ENCODE measurements at places on chromosomes 3 and 15.
A peak's percentile ranks its signal among the peaks of the same experiment; 100 is the strongest.

DNA sequence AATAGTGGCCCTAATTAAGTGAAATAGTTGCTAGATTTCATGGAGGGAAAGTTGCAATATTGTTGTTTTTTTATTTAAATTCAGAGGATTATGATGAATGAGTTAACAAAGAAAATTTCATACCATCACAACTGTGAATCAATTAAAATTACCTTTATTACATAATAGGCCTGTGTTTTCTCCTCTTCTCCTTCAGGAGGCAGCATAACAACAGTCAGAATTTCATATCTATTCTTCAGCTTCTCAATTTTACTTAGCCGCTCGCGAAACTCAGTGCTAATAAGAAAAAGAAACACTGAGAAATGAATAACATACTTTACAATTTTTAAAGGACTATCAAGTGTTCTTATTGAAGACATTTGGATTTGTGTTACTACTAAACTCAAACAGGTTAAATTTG, 29.4 kb downstream of the TTC14 start:
- DNase-seq: no peak

DNA sequence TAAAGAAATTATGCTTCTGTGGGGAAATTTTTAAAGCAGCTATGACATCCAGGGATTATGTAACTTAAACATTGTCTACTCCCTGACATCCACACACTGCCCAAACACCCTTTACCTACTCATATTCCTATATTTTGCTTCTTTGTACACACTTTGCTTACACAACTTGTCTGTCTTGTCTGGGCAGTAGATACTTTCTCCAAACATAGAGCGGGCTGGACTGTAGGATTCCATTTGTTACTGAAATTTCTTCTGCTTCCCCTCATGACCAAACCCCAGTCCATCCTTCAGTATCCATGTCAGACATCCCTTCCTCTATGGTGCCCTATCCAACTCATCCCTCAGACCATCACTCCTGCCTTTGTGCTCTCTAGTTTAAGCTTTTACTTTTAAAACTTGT, 19.9 kb downstream of the NCEH1 start:
- DNase-seq: no peak

DNA sequence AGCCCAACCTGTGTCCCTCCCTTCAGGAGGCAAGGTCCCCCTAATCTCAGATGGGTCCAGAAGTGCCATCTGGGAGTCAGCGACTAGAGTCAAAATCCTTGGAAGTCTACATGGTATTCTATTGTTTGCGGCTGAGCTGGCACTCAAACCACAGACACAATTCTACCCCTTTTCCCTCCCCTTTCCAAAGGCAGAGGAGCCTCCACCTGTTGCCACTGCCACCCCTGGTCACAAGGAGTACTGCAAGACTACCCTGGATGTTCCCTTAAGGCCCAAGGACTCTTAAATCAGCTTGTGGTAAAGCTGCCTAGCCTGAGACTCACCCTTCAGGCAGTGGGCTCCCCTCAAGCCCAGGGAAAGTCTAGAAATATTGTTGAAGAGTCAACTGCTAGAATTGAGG, 4.3 kb upstream of the OR5H6 start:
- DNase-seq: no peak

DNA sequence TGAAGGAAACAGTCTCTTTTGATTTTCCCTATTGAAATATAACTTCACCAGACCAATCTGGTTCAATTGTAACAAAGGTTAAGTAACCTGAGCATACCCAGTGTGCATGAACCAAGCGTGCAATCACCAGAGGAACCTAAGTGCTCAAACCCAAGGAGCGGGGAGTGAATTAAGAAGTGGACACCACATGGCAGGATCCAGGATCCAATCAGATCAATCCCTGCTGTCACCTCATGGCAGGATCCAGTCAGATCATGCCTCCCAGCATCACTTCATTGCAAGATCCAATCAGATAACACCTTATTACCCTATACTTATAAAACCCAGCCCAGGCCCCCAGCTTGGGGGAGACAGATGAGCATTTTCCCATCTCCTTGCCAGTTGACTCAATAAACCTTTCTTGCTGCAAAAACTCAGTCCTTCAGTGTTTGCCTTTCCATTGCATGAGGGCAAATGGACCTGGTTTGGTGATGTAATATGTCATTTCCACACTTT, 38.9 kb upstream of the RNU6-1 start:
- no peak for DNase-seq

DNA sequence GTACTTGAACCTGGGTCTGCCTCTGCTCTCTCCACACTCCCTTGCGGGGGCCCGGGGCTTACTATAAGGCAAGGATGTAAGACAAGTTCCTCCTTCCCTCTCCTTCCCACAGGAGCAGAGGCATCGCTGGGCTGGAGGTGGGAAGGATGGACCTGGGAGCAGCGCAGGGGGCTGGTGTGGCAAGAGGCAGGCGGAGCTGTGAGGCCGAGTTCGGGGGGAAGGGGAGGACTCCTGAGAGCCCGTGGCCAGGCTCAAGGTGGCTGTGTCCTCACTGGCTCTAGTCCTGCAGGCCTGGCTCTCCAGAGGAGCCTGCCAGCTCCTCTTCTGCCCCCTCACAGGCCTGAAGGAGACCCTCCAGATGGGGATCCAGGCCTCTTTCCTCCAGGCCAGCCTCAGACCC, 1.0 kb upstream of the NR2E3 start:
- DNase-seq: no peak

- no peak for DNase-seq
Observed at GRCh38 chr3:52056521-52056967, at the start of gene DUSP7. Gene DUSP7, minus strand, starts transcription at chr3:52056571. Its CDS starts 205 bp downstream, at chr3:52056366.

DNA sequence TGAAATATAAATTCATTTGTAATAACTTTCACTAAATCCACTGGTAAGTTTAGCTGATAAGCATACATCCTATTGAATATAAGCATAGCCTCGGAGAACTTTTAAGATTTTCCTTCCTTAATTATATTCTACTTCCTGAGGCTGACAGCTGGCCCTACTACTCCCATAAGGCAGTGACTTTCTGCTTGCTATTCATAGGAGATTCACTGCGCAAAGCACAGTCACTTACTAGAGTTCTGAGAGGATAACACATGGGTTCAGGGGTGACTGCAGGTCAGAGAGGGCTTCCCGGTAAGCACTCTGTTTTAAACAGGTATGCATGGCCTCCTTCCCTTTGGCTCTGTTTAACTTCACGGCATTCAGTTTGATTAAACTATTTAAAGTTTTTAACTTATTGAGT, 75.8 kb downstream of the FAIM start:
- no peak for DNase-seq

DNA sequence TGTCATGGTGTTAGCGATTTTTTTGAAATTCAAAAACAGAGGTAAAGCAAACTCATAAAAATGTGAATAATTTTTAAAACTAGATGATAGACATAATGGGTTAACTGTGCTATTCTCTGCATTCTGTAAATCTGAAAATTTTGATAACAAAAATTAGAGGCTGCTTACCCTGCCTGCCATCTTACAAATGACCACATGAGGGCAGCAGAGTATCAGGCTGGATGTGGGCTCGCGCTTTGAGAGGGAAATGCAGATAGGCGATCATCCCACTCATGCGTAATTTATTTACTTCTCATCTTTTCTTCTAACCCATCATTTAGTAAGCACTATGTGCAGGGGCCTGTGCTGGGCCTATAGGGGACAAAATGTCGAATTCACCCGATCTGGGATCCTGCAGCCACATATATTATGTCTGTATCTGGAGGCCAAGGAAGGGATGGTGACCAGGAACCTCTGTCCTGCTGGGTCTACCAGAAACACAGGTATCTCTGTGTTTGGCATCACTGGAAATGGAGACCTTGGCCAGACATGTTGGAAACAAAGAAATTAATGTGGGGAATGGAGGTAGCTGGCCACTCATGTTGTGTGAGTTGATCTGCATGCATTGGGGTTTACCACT, 7.8 kb upstream of the RAD18 start:
- peak; percentile 50 for DNase-seq

DNA sequence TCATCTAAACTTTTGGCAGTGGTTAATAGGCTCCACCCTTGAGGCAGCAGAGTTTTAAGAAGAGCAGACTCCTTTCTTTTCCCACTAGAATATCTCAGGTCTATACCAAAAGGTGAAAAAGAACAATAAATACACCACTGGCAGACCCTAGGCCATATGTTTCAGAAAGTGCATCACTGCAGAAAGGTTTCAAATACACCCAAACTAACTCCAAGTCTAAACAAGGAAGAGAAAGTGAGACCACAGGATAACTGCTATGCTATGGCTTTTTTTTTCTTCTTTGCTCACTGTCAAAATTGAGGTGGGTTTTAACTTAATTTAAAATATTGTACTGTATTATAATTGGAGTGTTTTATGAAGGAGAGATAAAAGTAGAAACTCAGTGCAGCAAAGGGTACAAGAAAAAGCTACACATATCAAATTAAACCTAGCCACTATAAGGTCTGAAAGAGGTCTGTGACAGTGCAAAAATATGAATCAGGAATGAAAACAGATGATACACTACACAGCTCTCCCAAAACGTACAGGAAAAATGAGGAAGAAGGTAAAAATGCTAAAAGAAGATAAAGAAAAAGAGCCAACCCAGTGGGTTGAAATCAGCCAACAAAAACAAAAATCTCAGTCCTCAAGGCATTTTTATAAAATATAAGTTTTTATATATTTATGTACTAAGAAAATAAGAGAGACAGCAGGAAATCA, 8.4 kb downstream of the SNX4 start:
- DNase-seq: no peak

DNA sequence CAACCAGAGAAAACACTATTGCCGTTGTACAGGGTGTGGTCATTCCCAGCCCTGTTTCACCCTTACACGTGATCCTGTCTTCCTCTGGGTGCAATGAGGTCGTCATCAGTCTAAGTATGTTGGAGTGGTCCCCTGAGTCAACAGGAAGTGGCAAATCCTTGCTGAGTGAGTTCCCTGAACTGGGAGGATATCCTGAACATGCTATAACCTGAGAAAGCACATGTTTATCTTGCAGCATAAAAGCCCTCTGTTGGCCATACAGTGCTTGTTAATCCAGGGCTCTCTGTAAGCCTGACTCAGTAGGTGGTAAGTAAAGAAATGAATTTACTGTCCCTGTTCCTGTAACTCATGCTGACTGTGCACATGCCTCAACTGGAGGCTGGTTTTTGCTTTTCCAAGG, 477.8 kb upstream of the RGMA start:
- DNase-seq: no peak

DNA sequence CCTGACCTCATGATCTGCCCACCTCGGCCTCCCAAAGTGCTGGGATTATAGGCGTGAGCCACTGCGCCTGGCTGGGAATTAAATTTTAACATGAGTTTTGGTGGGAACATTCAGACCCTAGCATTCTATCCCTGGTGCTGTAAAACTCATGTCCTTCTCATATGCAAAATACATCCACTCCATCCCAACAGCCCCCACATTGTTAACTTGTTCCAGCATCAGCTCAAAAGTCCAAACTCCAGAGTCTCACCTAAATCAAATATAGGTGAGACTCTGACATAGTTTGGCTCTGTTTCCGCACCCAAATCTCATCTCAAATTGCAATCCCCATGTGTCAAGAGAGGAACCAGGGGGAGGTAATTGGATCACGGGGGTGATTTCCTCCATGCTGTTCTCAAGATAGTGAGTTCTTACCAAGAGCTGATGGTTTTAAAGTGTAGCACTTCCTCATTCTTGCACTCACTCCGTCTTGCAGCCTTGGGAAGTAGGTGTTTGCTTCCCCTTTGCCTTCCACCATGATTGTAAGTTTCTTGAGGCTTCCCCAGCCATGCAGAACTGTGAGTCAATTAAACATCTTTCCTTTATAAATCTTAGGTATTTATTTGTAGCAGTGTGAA, 96.2 kb upstream of the PLCL2 start:
- DNase-seq: no peak

DNA sequence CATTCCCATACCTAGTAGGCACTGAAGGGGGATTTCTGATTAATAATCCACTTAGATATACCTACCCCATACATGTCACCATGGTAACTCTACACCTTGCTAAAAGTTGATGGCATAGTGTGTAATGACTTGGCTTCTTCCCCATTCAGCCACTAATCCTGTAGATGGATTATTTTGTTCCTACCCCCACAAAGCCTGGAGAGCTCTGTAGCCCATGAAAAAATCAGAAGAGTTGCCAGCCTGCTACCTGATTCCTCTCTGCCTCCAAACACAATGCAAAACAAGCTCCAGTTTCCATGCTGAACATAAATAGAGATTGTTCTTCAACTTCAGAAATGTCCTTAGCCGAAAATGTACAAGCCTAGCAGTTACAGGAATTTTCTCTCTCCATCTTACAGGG, 98.9 kb upstream of the PFN2 start:
- no peak for DNase-seq

- no peak for DNase-seq
Observed at GRCh38 chr3:51139616-51140015, 245.5 kb upstream of the MANF start.

DNA sequence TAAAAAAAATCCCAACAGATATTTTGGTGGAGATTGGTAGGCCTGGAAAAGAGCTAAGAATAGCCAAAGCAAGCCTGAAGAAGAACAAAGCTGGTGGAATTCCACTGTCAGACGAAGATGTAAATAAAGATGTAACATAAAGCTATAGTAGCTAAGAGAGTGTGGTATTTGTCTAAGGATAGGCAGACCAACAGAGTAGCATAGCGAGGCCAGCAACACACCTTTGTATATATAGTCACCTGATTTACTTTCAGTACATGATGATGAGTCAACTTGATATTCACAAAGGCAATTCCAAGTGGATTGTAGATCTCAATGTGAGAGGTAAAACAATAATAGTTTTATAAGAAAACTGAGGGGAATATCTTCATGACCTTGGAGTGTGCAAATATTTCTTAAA, 53.6 kb upstream of the SYN2 start:
- no peak for DNase-seq

DNA sequence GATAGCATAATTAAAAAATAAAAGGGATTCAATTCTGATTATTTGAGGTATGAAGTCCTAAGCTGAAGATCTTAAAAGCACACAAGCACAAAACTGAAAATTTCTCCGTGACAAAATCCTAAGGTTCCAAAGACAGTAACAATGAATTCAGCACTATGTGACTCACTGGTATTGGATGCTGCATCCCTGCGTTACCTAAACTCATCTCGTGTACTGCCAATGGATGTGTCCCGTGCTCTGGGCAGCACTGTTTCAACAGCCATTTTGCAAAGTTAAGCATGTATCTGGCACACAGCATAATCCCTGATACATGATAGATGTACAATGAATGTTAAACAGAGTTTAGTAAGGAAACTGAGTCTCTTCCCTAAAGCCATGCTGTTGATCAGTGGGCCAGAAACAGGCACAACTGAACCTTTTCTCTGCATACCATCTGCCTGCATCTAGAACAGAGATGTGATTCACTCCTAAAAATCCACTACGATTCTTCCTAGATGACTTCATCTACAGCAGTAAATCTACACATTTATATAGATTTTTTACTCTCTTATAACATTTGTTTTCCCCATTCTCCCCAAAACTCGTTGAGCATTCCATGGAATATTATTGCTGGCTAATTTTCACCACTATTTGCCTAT, 14.3 kb downstream of the SUCLG2 start:
- no peak for DNase-seq

- peak; percentile 11 for DNase-seq
Observed at GRCh38 chr3:10459954-10460754, 45.2 kb downstream of the ATP2B2 start.

GRCh38 chr3:26104851-26105251, 315.0 kb downstream of the OXSM start:
- DNase-seq: no peak

All from stimulated activated CD8-positive, alpha-beta memory T cell treated with anti-CD3 and anti-CD28 coated beads, Interleukin-4, amount 100 ng/mL, for 1 hour (primary cell).